ENCODE measurements at places on chromosomes 3 and 15.

DNA sequence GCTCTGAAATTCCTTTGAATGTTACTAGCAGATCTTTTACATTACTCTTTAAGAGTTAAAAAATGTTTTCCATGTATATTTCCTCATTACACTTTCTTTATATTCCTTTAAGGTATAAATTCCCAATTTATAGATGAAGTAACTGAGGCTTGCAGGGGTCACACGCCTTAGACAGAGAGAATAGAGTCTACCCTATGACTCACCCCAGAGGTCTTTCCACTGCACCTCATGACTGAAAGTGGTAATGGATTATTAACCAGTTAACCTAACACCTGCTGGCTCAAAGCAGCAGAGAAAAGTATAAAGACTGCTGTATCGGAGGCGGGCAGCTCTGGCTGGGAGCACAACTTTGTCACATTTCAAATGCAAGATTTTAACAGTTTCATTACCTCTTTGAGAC, 37.7 kb downstream of the LDHAL6B start:
- no peak for DNase-seq

DNA sequence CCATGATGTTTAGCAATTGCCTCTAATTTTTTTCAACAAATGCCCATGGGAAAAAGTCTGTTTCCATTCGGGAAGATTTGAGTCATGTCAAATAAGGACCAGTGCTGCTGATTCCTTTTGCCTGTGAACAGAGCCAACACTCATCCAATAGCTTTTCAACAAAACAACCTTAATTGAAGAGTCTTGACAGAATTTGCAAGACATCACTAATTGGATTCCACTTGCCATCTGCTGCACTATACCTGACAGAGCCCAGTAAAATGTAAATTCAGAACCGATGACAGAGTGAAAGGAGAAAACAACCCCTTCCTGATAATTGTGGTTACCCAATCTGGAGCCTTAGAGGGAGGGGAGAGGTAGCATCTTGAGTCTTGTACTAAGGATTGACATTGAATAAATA, 426.7 kb downstream of the AGBL1 start:
- DNase-seq = no peak

- DNase-seq = no peak
Observed at GRCh38 chr15:29054171-29055045, 168.6 kb downstream of the APBA2 start.

- DNase-seq = no peak
Observed at GRCh38 chr3:33898901-33899300, 100.5 kb downstream of the PDCD6IP start.

- no peak for DNase-seq
Observed at GRCh38 chr15:71632576-71633195, 177.7 kb upstream of the NR2E3 start.

DNA sequence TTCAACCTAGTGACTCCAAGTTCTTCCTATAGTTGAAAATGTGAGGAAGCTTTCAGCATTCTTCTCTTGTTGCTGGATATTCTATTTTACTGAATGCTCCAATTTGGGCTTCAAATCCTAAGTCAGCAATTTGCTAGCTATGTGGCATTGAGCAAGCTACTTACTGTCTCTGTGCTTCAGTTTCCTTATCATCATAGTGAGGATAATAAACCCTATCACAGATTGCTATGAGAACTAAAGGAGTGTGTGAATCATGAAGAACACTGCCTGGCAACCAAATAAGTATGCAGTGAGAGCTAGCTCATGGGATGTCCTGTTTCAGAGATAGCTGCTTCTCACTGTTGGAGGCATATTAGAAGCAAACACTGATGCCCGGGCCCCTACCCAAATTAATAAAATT, 163.8 kb upstream of the CDIN1 start:
- DNase-seq = no peak

DNA sequence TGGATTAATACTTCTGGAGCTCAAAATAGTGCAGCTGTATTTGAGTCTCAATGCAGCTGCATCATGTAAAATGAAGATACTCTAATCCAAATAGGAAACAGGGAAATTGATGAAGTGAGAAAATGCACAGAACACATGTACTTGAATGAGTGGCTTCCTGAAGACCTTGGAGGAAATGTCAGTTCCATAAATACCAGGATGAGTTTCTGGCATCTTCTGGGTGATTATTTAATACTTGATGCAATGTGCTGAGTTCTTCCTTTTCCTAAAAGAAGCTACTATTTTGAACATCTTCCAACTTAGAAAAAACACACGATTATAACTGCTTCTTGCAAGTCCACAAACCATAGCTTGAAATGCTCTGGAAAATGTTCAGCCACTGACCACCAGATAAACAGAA, 162.8 kb downstream of the SLC9A9 start:
- DNase-seq = no peak

GRCh38 chr3:71890356-71890931, 105.5 kb upstream of the PROK2 start:
- no peak for DNase-seq

GRCh38 chr3:125622381-125622791, 27.1 kb upstream of the OSBPL11 start:
- no peak for DNase-seq

DNA sequence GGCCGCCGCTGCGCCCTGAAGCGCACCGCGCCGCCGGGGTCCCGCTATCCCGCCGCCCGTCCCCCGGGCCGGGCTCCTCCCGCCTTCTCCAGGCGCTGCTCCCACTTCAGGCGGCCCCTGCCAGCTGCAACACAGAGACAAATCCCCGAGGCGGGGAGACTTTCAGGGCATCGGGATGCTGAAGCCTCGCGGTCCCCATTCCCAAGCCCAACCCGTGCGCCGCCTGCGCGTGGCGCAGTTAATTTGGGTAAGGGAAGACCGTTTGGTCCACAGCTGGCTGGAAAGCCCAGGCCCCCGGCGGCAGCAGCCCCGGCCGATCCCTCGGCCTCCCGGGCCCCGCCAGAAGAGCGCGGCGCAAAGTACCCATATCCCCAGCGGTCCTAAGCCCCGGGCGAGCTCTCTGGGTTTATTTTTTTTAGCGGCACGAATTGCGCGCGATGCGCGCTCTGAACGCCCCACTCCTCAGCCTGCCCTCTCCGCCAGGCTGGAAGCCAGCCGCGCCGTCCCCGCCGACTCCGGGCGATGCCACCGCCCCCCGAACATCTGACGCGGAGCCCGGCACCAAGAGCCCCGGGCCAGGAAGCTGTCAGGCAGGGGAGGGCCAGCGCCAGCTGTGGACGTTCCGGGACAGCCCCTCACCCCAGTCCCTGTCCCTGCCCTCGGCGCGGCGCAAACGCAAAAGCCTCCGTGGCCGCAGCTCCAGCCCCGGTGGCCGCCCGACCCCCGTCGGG, 517 bp downstream of the FBN1 start:
- no peak for DNase-seq

DNA sequence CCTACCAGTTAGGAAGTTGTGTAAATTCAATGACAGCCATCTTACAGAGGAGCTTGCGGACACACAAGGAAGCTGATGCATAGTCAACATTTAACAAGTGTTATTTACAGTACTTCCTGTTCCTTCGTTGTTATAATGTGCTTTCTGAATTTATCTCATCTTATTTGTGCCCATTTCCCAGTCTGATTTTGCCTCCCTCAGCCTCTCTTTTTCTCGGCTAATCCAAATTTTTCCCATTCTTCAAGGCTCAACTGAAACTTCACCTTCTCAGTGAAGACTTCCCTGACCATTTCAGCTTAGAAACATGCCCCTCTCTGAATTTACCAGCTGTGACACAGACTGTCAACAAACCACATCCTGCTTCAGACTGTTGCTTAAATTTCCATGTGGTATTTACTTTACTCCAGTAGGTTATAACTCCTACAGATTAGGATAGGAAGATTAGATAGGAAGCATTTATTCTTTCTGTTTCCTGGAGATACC, 55.7 kb upstream of the CP start:
- no peak for DNase-seq

GRCh38 chr3:129314386-129315222, 35.9 kb downstream of the HMCES start:
- peak; percentile 32 for DNase-seq

GRCh38 chr3:128648940-128649663, 1.5 kb downstream of the RPN1 start:
- DNase-seq = no peak

DNA sequence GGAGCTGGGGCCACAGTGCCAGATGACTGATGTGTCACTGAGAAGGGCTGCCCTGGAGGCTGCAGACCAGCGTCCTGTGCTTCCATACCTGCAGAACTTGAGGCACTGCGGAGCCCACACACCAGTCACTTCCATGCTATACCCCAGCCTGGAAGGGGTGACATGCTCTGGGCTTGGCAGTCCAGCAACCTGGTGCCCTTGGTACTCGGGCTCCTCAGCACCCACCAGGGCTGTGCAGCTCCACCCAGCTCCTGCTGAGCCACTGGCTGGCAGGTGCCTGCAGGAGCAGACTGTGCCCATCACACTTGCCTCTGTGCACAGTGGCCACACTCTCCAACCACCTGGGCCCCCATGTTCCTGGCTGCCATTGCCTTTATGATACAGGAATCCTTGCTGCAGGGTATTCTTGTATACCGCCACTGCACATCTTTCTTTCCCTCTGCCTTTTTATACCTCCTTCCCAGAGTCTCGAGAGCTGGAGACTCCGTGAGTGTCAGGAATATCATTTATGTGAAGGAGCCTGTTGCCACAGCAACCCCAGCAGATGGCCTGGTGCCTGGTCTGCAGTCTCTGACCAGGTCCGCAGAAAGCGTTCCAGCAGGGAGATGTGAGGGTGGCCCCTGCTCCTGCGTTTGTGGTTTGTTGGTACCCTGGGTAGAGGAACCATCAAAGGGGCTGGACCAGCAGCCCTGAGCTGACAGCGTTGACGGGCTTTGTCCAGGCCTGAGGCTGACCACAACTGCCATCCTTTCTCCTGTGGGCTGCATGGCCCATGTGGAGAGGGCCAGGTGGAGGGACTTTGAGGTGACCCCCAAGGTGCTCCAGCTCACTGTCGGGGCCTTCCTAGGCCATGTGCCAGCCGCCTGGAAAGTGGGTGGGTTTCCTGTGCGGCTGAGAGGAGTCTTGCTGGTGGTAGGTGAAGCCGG, 93.4 kb upstream of the PLXNA1 start:
- no peak for DNase-seq

DNA sequence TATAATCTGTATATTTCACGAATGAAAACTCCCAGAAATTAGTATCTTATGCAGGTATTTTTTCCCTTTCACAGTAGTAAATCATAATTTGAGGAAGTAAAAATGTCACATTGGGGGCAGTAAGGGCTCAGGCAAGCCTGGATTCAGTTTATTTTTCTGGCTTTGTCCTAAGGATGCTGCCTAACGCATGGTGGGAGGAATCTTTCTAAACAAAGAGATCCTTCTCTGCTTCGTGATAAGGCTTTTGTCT, 35.7 kb downstream of the DNASE1L3 start:
- DNase-seq = no peak

DNA sequence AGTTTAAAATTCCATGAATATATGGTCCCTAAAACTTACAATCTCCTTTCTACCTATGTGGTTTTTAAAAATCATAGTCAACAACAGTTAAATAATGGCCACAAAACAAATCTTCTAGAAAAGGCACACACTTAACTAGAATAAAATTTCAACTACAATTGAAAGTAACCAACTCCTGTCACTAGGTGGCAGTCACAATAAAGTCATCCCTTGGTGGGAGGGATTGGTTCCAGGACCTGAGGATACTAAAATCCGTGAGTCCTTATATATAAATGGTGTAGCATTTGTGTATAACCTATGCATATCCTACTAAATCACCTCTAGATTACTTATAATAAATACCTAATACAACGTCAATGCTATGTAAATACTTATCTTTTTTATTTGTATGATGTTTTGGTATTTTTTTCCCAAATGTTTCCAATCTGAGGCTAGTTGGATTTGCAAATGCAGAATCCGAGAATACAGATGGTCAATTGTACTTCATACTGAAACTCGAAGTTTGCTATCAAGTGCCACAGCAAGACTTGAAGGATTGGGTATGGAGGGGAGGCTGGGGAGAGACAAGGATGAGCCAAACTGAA, 172.6 kb downstream of the FMN1 start:
- DNase-seq = no peak

- DNase-seq = no peak
Observed at GRCh38 chr3:66177026-66177425, 43.8 kb upstream of the SLC25A26 start.
